ENCODE measurements at places on chromosomes 1 and 21.

GRCh38 chr1:220370041-220370700 lies 97.9 kb upstream of the RAB3GAP2 start:
- DNase-seq: no peak

GRCh38 chr1:160284220-160284781 lies 632 bp downstream of the PEX19 start:
- DNase-seq: no peak

DNA sequence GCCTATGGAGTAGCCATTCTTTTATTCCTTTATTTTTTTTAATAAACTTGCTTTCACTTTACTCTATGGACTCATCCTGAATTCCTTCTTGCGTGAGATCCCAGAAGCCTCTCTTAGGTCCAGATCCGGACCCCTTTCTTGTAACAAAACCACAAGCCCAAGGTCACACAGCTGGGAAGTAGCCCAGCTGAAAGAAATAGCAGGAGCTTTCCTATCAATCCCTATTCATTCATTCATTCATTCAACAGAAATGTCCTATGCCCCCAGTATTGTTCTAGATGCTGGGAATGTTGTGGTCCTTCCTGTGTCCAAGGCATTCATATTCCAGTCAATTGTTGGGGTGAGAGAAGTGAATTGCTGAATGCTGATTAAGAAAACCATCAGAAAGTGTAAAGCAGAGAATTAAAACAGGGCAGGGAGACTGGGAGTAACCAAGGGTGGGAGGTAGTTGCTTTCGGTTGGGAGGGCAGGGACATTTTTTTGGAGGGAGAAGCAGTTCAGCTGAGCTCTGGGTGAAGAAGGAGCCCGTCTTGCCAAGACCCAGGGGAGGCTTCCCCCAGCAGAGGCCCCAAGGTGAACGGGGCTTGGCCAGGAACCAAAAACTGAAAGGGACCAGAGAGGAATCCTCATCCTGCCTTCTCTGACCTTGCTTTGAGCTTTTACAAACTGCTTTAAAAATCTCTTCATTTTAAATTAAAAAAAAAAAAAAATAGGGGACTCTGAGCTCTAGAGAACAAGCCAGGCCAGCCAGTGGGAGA lies 10.8 kb downstream of the PLA2G2D start:
- no peak for DNase-seq

GRCh38 chr1:111271464-111271801 lies 19.2 kb upstream of the CHIA start:
- DNase-seq: no peak

- DNase-seq: no peak
Measured at GRCh38 chr1:31399976-31400375, 13.0 kb upstream of the SERINC2 start.

DNA sequence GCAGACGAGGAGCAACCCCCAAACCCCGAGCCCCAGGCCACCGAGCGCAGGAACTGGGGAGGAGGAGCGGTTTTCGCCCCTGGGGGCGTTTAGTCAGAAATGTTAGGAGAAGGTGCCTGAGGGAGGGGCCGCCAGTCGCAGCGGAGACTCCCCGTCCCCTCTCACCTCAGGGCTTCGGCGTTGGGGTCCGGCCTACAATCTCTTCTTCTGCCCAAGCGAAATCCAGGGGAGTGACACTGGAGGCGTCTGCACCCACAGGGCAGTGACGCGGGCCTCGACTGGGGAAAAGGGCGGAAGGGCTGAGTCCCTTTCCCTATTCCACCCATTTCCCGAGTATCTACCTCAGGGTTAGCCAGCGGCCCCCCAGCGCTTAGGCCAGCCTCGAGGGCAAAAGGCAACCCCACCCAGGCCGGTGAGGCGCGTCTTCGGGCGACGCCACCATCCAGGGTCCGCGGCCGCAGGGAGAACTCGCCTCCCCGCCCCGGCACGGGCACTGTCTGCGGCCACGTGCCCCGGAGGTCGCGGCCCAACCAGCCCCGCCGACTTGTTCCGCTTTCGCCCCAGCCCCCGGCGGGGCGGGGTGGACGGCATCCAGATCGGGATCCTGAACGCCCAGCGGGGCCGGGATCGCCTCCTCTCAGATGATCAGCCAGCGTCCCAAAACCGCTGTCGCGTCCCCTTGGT lies 118.7 kb upstream of the BARHL2 start:
- no peak for DNase-seq

- no peak for DNase-seq
Measured at GRCh38 chr1:171984850-171985485, 143.7 kb downstream of the DNM3 start.

DNA sequence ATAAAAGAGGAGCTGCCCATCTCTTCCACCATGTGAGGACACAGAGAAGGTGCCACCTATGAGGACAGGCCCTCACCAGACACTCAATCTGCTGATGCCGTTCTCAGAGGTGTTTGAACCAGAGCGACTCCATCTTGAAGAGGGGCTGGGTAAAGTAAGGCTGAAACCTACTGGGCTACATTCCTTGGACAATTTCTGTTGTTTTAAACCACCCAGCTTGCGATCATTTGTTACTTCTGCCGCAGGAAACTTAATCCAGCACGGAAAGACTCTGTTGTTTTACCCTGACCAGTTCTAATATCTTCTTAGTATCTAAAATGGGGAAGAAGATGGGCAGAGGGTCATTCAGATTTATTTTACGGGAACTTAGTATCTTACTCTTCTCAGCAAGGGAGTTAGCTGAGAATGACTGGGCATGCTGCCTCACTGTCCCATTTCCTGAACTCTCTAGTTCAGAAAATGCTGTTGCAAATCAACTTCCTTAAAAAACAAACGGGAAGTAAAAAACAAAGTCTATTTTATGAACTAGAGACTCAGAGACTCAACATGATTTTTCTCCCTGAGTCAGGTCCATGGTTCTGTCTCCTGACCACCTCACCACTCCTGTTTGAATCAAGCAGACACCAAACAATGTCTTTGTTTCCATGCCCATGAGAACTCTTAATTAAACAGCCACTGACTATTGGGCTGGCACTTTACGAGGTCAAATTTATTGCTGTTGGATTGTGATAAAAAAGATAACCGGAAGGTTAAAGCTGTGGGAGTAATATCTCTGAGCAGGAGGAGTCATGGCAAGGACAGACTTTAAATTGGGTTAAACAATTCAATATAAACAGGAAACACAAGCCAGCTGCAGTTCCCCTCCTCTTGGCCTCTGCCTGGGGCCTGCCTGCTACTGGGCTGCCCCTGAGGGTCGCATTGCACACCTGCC lies 23.8 kb upstream of the IFNAR1 start:
- DNase-seq: no peak

DNA sequence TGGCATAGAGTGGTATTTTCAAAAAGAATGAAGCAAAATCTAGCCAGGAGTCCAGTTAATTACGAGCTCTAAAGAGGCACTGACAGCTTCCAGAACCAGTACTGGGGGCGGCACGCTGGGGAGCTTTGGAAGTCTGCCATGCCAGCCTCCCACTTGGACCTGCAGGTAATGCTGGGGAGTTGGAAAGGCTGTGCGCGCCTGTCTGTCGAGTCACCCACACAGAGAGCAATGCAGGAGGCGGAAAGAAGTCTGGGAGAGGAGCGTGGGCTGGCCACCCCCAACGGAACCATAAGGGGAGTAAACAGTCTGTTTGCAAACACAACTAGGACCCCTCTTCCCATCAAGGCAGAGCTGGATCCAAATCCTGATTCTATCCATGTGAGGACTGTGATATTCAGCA lies 84.5 kb downstream of the BEND5 start:
- DNase-seq: no peak

DNA sequence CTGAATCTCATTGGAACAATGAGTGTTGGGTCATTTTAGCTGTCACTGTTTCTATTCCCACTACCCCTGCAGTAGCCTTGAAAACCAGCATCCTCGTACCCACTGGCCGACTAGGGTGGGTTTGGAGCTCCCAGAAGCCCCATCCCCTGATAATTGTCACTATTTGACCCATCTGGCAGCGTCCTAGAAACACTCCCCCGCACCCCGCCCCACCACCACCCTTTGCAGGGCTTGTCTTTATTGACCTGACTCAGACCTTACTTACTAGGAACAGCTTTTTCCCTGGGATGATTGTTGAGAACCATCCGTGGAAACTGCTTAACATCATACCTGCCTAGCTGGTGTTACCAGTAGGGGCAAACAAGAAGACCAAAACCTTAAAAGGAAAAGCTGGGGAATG lies 28.4 kb upstream of the AGPAT3 start:
- no peak for DNase-seq

DNA sequence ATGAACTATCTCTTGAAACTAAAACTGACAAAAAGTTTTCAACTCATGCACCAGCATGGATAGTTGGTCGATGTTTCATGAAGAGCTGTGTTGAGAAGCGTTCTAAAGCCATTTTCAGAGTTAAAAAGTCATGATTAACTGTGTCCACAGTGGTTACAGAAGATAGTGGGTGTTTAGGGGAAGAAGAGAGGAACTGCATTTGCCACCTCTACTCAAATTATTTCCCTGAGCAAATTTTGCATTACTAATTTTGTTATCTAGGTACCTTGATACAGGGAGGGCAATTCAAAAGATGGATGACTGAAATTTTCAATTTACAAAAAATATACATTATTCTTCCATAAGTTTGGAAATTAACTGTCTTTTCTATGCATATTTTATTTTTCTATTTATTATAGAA lies 15.5 kb downstream of the SAMSN1 start:
- DNase-seq: no peak

- DNase-seq: no peak
Measured at GRCh38 chr1:165169028-165169427, 187.5 kb downstream of the LMX1A start.

GRCh38 chr1:5651964-5652821 lies 340.0 kb downstream of the NPHP4 start:
- DNase-seq: no peak

- no peak for DNase-seq
Measured at GRCh38 chr1:60088620-60089155, 15.1 kb upstream of the C1orf87 start.

Measured in stimulated activated CD4-positive, alpha-beta T cell treated with anti-CD3 and anti-CD28 coated beads, Interleukin-1b, Interleukin-23, amount 100 ng/mL, for 24 hours (primary cell).